Foreskin keratinocyte (primary cell): ENCODE measurements at places on chromosomes 2 and 18.
A peak's percentile ranks its signal among the peaks of the same experiment; 100 is the strongest.

- no peak for DNase-seq
Measured at GRCh38 chr2:85062565-85062964, 70.6 kb upstream of the TCF7L1 start.

DNA sequence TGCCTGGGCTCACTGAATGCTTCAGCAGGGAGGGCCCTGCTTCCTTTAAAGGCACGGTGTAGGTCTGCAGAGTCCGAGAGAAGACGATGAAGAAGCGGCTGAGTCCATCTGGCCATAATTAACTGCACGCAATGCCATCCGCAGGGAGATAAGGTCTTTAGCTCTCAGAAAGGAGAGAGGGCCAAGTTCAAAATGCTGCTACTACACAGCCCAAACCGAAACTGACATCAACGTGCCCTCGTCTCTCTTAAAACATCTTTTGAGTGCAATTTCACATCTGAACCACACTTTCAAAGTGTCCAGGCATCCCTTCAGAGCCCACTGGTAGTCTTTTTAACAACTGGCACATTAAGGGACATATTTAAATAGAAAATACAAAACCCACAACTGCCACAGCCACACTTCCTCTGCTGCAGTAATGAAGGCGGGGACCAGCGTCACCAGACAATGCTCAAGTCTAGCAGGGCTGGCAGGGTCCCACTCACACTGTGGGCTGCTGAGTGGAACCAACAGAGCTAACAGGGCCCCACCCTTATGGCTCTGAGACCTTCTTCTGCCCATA, 35.8 kb downstream of the ST3GAL5 start:
- no peak for DNase-seq

- DNase-seq, result peak; percentile 52
Measured at GRCh38 chr2:159064446-159065301, 96.2 kb downstream of the TANC1 start.

GRCh38 chr2:126838716-126838985, 60.0 kb upstream of the TEX51 start:
- no peak for DNase-seq

- DNase-seq, result peak; percentile 91
Measured at GRCh38 chr2:104769096-104769495, 84.8 kb upstream of the POU3F3 start.

DNA sequence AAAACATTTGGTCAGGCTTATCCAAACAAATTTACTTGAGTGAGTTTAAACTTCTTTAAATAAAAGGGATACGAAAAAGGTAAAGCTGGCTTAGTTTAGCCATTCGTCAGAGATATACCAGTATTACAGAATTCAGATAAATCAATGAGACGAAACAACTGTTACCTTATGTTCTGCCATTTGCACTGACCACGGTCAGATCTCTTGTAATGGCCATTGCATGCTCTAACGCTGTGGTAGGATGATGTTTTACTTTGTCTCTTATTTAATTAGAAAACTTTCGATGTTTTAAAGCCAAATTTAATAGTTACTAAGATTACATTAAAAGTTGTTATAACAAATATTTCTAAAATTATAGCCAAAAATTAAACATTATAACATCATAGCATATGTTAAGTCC, 1.5 kb downstream of the C18orf54 start:
- DNase-seq, result no peak

DNA sequence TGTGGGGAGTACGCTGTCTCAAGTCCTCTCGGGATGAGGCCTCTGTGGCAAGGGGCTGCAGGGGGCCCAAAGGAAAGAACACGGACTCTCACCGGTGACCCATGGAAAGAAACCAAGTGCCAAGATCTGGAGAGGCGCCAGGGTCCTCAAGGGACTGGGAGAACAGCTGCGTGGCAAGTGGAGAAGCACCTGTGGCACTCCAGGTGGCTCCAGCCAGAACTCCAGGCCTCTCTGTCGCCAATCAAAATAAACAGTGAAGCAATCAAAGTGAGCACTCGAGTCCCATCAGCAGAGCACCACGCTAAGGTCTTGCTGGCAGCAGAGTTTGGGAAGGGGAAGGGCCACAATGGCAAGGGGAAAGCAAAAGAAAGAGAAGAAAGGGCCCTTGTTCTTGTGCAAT, 54.7 kb downstream of the BCL2 start:
- no peak for DNase-seq

DNA sequence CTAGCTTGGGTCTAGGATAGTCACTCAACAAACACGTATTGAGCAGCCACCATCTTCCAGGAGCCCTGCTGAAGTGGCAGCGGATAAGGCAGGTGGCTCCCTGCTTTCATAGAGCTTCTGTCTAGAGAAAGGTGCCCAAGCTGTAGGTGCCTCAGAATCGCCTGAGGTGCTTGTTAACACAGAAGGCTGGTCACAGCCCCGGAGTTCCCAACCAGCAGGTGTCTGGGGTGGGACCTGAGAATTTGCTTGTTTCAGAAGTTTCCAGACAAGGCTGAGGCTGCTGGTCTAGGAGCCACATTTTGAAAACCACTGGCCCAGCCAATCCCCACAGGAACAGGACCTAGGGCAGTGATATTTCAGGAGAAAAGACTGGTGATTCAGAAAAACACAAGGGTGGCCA, 45.3 kb upstream of the SMAD7 start:
- DNase-seq, result no peak

GRCh38 chr18:69400253-69400975, at the start of gene DOK6:
Gene DOK6 (plus strand): TSS chr18:69400888.
- no peak for DNase-seq

DNA sequence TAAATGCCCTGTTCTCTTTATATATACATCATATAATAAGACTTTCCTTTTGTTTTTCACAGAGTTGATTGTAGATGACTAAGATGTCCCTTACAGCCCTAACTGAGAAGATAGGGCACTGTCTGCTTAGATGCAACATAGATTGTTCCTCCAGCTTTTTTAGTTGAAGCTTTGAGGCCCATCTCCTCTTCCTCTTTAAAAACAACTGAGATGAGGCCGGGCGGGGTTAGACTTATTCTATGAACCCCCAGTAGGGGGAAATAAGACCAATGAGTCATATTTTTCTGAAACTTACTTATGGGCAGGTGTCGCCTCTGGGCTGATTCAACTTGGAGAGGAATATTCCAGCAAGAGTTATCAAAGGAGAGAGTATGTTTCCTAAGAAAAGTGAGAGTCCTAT, 84.6 kb downstream of the FBXO15 start:
- no peak for DNase-seq

DNA sequence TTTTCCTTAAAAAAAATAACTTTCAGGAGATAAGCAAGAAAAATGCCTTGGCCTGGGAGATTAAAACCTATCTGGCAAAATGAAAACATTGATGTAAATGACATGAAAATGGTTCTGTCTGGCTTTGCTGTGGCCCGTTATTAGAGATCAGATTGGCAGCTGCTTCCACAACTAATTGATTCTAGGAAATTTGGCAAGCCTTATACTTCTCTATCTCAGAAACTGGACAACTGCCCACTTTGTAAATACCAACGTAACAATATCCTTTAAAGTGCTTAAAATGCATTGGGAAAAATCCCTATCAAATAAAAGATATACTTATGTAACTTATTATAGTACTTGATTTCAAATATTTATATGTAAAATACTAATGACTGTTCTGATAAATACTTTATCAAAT, 14.2 kb upstream of the SKA1 start:
- no peak for DNase-seq

GRCh38 chr2:221429741-221430491, 142.2 kb downstream of the EPHA4 start:
- peak; percentile 34 for DNase-seq

DNA sequence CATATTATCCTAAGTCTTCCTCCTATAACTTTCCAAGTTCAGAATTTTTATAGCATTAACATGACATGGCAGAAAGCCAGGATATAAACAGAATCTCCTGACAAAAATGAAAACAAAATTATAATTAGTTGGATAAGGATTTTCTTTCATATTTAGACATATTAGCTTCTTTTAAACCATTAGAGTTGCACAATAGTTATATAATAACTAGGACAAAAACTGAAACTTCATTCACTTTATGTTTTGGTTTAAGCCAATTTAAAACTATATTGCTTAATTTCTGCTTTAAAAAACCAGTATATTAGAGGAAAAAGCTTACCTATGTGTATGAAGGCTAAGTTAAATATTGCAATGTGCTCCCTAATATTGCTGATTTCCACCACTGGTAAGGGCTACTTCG, 254.8 kb downstream of the GPD2 start:
- no peak for DNase-seq

DNA sequence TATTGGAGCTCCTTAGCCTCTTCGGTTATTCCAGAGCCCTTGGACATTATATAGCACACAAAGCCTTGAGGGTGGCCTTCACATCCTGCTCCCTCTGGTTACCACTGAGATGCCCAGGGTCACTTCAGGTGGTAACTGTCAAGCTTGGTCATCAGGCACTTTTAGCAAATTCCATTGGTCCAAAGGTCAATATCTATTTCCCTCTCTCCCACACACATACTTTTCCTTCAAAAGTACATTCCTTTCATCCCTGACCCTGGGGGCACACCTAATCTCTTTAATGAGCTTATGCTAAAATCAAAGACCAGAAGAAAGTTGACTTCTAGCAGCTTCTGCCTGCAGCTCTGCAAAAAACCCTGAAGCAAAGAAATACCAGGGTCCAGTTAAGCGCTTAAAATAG, 172.0 kb upstream of the NRP2 start:
- no peak for DNase-seq

GRCh38 chr2:31886700-31887099, 124.1 kb downstream of the MEMO1 start:
- no peak for DNase-seq

DNA sequence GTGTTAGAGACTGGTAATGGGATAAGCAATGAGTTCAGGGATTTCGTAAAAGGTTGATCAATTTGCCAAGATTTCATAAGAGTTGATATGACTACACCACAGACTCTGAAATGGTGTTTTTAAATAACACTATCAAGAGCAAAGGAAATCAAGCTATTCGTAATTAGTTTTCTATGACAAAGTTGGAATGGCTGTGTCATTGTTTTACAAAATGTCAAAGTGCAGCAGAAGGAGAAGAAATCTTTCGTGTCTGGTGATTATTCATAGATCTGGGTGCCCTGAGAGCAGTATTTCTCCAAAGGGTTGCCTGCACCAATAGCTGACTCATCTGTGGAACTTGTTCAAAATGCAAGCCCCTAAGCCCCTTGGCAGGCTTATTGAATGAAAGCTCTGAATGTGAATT, 70.1 kb downstream of the NABP1 start:
- DNase-seq, result no peak

DNA sequence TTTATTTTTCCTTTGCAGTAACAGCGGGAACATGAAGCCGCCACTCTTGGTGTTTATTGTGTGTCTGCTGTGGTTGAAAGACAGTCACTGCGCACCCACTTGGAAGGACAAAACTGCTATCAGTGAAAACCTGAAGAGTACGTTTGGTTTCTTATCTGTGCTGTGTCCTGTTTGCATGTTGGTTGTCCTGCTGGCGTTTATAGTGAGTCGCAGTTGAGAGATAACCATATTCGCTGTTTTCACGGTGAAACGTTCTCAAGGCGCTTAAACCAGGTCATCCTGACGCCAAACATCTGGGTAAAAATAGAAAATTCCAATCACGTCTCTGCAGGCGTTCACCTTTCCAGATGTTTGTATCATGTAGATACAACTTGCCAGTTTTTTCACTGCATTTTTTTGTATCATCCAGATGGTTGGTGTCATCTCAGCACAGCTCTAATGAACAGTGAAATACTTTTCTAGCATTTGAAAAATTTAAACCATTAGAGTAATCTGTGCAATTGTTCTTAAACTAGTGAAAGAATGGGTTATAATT, 21.2 kb downstream of the CLUL1 start:
- no peak for DNase-seq

DNA sequence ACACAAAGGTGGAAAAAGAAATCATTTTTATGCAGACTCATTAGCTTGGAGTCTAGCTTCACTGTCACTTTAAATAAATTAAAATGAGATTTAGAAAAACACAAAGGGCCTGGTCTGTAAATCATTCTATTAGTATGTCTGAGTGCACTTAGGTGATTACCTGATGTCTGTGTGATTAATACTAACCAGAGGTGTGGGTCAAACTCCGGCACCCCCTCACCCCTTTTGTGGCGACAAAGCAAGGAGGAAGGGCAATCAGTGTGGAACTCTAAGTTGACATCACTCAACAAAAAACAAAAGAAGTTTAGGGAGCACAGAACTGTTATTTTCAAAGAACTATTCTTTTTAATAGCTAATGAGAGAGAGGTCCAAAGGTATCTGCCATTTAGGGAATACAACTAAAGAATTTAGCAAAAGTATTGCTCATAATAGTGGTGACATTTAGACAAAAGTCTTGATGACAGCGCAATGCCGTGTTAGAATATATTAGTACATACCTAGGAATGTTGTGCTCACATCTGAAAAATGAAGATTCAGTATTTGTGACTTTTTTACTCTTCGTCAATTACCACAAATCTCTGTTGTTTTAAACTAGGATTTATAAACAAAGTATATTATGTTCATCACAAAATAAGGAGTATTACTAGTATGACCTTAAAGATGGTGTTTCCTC, 66.3 kb downstream of the ZEB2 start:
- DNase-seq, result no peak

DNA sequence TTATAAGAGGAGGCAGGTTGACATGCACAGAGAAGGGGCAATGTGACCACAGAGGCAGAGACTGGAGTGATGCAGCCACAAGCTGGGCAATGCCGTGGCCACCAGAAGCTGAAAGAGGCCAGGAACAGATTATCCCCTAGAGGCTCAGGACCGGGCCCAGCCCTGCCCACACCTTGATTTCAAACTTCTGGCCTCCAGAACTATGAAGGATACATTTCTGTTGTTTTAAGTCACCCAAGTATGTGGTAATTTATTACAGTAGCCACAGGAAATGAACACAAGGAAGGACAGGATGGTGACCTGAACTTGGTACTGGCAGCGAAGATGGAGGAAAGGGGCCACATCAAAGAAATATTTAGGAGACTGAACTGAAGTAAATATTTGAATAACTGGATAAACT, 66.8 kb upstream of the RIOK3 start:
- no peak for DNase-seq

DNA sequence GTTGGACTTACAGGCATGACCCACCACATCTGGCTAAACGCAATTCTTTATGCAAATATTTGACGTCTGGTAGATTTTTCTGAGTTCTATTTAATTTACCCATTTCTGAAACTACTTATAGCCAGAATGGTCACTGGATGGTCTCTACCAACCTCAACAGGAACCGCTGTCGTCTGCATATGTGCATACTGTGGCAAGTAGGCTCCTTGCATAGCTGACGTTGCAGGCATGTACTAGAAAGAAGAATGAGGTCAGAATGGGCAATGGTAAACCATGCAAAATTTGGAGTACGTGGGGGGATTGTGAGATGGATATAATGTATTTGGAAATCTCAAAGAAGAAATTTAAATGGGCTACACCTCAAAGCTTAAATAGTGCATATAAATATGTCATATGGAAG, 77.1 kb upstream of the ITGB6 start:
- DNase-seq, result no peak

GRCh38 chr2:3325458-3326181, 52.0 kb downstream of the EIPR1 start:
- no peak for DNase-seq
